ENCODE measurements at places on chromosomes 5 and 9.

DNA sequence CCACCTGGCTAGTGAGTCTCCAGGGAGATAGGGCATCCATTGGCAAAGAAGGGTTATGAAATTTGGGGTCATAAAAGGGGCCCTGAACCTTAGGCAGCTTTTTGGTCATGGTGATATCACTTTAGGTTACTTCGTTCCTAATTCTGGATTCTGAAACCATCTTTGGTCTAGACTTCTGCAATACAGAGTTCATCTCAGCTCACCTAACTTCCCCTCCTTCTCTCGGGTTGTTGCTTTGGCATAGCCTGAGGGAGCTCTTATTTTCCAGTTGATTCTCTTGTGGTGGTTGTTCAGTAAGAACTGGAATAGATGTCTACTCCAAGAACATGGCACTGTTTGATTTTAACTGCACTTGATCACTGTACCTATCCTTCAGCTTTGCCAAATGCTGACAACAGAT is 148.9 kb upstream of the RUSC2 start:
- DNase-seq = no peak

GRCh38 chr5:94627191-94627590 is 8.7 kb downstream of the SLF1 start:
- no peak for DNase-seq

DNA sequence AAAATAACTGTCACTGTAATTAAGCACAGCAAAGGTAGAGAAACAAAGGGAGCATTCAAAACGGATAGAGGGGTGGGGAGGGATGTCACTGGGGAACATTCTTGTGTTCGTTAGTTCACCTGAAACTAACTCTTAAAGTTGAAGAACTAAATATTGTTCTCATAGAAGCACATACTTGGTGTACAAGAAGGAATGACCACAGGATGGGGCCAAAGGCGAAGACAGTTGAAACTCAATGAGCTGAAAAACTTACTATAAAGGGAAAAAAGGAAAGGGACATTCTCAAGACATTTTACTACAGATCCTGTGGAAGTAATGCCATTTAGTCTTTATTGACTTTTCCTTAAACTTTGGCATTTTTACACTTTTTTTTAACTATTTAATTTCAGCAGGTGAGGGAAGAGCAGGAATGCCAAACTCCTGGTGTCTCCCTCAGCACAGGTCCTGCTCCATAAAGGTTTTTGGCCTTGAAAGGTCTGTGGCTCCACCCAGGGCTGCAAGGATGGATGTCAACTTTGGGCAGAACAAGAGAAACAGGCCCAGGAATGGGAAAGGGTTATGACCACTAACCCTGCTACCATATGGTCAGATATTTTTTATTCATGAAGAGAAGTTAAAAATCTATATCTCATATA is 197.6 kb upstream of the RASA1 start:
- DNase-seq = no peak

GRCh38 chr5:177049285-177049684 is 26.8 kb downstream of the ZNF346 start:
- DNase-seq = no peak

- DNase-seq = no peak
Measured at GRCh38 chr5:172501708-172502320, 47.5 kb upstream of the SH3PXD2B start.

DNA sequence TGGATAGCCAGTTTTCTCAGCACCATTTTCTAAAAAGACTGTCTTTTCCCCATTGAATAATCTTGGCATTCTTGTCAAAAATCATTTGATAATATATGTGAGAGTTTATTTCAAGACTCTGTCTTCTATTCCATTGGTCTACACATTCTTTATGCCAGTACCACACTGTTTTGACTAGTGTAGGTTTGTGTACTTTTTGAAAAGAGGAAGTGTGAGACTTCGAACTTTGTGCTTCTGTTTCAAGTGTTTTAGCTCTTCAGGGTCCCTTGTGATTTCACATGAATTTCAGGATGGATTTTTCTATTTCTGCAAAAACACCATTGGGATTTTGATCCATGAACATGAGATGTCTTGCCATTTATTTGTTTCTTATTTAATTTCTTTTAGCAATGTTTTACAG is 78.5 kb upstream of the ALDH1A1 start:
- no peak for DNase-seq

DNA sequence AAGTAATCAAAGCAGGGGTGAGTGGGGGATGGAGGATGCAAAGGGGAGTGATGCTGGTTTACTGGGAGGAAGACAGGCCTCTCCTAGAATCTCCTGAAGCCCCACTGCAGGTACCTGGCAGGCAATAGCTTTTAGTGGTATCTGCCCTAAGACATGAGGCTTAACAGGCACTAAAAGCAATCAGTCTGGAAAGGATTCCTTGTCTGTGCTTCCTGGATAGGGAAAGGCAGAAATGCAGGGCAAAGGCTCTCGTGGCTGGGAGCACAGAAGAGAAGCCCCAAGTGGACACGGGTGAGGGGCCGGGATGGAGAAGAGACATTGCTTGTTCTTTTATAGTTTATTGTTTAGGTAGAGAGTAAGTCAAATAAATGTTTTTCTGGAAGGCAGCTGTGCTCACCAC is 40.1 kb downstream of the CCNJL start:
- DNase-seq = no peak

GRCh38 chr5:127950707-127951391 is 132.7 kb upstream of the SLC12A2 start:
- no peak for DNase-seq

GRCh38 chr5:80921026-80921425 is 39.1 kb upstream of the RASGRF2 start:
- no peak for DNase-seq

DNA sequence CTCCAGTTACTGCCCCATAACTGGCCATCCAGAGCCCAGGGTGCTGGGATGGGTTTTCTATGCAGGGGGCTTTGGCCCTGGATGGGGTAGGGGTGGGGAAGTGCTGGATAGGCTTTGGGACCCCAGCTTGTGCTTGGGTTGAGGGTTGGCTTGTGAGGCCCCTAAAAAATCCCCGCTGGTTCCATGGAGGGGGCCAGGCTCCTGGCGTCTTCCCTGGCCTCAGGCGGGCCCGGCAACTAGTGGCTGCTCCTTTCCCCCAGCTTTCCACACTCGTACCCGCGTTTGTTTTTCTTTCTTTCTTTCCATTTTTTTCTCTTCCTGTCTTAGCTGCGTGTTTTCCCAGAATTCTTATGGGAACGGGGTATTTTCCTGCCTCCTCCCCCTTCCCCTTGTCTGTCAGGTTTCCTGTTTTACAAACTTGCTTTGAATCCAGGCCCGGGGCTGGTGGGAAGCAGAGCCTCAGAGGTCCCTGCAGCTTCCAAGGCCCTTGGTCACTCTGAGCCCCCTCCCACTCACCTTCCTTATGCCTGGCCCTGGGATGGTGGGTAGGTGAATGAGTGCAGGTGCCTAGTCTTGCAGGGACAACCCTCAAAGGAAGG is 40.2 kb downstream of the RGS3 start:
- no peak for DNase-seq

GRCh38 chr9:34522091-34522887 is 501 bp downstream of the ENHO start:
- no peak for DNase-seq

GRCh38 chr5:87120518-87121303 is 147.0 kb upstream of the RASA1 start:
- DNase-seq = no peak

DNA sequence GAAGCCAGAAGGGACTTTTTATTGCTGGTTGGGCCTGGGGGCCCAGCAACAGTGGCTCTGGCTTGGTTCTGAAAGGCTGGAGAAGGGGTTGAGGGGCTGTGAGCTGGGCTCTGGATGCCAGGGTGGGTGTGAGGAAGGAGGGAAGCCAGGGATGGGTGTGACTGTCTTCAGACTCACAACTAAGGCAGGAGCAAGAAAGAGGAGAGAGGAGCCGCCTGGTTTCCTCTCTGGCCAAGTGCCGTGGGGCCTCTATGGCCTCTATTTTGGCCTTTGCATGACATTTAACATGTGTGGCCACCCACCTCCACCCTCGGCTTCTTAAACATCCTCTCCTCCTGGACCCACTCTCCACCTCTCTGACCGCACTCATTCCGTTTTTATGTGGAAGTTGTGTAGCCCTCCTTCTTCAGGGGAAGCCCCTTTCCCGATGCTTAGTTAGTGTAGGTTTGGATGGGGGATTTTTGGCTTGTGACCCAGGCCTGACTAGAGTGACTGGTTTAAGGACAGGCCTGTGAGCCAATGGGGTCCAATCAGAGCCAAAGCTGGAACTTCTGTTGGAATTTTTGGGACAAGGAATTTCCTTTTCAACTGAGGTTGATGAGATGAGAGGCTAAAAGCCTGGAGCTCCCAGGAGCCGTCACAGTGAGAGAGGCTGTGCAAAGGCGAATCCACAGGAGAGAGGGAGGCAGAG is 517.8 kb downstream of the CCDC171 start:
- DNase-seq = no peak

- DNase-seq = no peak
Measured at GRCh38 chr9:98654247-98654646, 54.5 kb downstream of the GABBR2 start.

GRCh38 chr5:130720355-130720754 is 444.7 kb downstream of the HINT1 start:
- no peak for DNase-seq

DNA sequence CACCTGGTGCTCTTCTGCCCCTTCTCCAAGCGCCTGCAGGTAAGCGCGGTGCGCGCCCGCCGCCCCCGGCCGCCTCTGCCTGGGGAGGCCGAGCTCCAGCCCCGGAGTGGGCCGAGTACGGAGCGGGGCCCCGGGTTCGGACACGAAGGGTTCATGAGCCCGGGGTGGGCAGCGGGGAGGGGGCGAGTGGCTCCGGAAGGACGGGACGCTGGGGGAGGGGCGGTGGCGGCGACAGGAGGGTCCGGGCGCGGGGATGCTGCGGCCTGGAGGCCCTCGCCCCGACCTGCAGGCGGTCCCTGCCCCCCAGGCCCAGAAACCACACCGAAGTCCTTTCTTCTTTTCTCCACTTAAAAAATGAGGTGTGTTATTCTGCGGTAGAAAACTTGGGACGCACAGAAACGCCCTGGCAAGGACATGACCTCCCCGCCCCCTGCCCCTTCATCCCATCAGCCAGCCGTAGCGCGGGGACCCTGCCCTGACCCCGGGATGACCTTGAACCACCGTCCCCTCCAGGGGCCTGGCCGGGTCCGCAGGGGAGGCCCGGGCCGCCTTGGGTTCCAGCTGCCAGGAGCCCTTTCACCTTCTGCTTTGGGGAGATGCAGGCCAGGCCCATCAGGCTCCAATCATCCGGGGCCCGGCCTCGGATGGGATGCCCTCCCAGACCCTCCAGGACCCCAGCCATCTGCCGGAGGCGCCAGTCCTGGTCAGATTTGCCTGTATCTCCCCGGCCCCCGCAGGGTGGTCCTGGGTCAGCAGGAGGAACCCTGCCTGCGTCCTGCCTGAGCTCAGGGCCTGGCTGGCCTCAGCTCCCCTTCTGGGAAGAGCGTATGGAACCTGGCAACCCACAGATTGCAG is 545 bp downstream of the DIPK1B start:
- no peak for DNase-seq

DNA sequence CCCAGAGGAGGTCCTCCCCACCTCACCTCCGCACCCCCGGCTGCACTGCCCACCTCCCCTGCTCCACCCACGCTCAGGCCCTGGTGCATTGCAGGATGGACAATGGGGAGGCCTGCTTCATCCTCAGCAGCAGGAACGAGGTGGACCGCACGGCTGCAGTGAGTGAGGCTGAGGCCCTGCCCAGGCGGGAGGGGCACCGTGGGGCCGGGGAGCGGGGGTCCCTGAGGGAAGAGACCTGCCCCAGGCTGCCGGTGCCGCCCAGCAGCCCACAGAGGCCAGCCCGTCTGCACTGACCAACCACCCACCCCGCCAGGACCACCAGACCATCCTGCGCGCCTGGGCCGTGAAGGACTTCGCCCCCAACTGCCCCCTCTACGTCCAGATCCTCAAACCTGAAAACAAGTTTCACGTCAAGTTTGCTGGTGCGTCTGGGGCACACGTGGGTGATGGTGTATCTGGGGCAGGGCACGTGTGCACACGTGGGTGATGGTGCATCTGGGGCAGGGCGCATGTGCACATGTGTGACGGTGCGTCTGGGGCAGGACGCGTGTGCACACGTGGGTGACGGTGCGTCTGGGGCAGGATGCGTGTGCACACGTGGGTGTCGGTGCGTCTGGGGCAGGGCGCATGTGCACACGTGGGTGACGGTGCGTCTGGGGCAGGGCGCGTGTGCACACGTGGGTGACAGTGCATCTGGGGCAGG is 66.7 kb downstream of the KCNT1 start:
- no peak for DNase-seq

- DNase-seq = no peak
Measured at GRCh38 chr5:179190851-179191505, 130.8 kb downstream of the ZNF354C start.
